ENCODE measurements at places on chromosomes 3 and 15.

- DNase-seq: no peak
These were observed 1202.7 kb downstream of the OTOL1 start for GRCh38 chr3:162699291-162699690.

DNA sequence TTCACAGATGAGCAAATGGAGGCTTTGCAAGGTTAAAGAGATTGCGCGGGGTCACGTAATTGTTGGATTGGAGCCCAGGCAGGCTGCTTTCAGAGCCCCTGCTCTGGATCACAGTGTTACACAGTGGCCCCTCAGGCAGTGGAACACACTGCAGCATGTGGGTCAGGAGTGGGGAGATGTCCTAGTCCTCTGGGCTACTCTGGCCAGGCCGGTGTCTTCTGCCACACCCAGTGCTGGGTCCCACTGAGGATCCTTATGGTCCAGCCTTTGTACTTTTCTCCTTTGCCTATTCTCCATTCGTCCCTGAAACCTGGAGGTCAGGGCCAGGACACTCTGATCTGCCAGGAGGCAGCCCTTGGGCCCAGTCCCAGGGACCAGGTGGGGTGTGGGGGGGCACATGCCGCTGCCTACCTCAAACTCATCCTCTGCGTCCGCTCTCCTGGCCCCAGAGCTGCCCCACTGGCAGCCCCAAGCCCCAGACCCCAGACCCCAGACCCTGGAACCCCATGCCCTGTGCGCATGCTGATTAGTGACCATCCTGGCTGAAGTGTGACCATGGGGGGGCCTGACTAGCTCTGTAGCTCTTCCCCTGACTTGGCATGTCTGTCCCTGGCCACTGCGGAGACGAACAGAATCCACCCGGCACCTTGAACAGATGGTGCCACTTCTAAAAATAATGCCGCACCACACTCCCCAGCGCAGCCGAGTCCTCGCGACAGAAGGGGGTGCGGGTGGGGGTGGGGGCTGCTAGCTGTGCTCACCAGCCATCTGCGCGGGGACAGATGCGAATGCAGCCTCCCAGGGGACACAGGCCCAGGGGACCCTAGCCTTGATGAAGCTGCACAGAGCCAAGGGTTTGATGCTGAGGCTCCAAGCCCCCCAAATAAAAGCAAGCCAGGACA lies 41.6 kb downstream of the ATP2B2 start:
- no peak for DNase-seq

GRCh38 chr15:54045397-54045796 lies 67.2 kb downstream of the UNC13C start:
- no peak for DNase-seq

DNA sequence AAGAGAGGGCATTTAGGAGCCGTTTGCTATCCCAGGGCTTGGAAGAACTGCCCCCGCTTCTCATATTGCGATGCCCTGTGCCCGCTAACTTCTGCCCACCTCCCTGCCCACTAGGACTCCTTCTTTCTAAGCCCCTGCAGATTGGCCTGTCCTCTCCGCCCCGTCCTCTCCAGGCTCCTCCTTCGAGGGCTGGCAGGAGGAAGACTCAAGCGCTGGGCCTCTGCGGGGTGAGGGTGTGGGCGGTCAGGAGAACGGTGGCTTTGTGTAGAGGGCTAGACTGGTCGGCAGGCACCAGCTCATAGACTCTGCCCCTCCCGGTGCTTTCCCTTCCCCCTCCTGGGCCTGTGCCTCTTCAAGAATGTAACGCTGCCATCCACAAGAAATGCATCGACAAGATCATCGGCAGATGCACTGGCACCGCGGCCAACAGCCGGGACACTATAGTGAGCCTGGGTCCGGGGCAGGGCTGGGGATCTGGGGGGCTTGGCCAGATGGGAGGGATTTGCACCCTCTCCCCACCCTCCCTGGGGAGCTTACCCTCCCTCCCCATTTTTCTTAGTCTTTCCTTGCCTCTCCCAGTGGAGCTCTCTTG lies 21.9 kb downstream of the PRKCD start:
- no peak for DNase-seq

GRCh38 chr3:39178553-39178952 lies 13.8 kb downstream of the XIRP1 start:
- DNase-seq: no peak

DNA sequence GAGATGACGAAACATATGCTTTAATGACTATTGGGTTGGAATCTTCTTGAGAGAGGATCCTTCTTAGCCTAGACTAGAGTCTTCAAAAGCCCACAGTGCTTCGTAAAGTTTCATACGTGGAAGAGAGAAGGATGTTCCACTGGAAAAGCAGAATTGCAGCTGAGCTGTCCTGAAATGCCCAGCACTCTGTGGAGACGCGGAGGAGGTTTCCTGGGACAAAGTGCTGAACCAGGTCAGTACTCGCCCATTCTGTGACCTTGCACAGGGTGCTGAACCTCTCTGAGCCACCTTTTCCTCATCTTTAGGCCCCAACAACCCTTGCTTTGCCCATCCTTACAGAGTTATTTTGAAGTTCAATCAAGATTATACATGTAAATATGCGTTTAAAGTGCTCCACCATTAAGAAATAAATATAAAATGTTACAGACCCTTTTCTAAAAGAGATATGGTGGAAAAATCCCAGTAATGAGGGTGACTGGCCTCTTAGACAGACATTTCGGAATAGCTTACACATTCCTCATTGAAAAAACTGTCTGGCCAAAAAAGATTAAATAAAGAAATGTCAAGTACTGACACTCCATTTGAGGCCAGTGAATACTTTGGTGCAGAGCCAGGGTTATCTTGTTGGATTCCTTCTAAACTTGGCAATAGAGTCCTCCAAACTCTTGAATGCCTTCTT lies 4.2 kb upstream of the MAGEF1 start:
- no peak for DNase-seq

GRCh38 chr3:179958143-179958542 lies 78.6 kb downstream of the PEX5L start:
- no peak for DNase-seq

- peak; percentile 97 for DNase-seq
These were observed 67.8 kb downstream of the FMN1 start for GRCh38 chr15:33126559-33127290.

DNA sequence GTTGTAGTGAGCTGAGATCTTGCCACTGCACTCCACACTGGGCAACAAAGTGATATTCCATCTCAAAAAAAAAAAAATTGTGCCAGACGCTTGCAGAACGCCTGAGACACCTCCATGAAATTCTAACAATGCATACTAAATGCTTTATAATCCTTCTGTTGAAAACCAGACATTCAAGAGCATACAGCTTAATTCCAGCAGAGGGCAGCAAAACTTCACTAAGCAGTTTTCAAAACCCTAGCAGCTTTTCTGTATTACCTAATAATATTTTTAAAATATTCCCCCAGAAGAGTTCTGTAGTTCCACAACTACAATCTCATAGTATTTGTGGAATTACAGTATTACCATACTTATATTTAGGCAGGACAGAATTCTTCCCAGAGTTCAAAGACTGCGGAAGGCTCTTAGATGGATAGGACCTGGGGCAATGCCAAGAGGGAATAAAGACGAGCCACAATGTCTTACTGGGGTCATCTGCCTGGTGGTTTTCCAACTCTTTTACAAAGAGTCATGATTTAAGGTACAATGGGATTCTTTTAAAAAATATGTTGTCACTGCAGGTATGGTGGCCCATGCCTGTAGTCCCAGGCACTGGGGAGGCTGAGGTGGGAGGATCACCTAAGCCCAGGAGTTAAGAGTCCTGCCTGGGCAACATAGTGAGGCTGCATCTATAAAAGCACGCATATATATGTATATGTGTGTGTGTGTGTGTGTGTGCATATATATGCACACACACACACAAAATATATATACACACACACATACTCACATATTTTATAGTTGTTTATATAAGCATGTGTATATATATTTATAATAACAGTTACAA lies 19.6 kb upstream of the TASOR start:
- peak; percentile 68 for DNase-seq

DNA sequence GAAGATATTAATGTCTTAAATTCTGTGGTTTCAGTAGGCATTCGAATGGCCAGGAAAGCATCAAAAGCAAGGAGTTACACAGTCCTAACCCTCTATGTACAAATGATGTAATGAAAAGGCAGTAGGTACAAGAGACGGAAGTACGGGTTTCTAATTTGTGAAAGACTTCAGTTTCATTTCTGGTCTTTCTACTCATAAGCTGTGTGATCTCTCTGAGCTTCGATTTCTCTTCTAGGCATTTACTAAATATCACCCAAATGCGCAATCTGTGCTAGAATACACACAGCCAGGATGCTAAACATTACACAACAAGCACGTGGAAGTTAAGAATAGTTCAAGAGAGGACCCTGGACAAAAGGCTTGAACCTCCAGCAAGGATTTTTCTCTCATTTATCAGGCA lies 17.9 kb upstream of the STIMATE start:
- no peak for DNase-seq

- no peak for DNase-seq
These were observed 426.4 kb upstream of the RGMA start for GRCh38 chr15:93515256-93516051.

DNA sequence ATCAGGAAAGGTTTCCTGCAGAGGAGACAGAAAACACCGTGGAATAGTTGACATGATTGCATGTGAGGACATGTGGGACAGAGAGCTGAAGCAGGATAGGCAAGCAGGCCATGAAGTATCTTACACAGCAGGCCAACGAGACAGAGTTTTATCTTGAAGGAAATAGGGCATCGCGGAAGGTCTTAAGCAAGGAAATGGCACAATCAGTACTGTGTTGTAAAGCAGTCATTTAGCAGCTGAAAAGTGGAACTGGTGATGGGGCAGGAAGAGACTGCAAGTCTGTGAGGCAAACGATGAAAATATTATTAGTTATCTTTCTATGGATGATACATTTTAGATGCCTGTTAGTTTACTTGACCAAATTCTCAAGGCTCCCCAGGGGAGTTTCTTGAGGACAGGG lies 535.1 kb downstream of the SOX2 start:
- no peak for DNase-seq

GRCh38 chr3:115903843-115904242 lies 280.5 kb downstream of the GAP43 start:
- peak; percentile 8 for DNase-seq

DNA sequence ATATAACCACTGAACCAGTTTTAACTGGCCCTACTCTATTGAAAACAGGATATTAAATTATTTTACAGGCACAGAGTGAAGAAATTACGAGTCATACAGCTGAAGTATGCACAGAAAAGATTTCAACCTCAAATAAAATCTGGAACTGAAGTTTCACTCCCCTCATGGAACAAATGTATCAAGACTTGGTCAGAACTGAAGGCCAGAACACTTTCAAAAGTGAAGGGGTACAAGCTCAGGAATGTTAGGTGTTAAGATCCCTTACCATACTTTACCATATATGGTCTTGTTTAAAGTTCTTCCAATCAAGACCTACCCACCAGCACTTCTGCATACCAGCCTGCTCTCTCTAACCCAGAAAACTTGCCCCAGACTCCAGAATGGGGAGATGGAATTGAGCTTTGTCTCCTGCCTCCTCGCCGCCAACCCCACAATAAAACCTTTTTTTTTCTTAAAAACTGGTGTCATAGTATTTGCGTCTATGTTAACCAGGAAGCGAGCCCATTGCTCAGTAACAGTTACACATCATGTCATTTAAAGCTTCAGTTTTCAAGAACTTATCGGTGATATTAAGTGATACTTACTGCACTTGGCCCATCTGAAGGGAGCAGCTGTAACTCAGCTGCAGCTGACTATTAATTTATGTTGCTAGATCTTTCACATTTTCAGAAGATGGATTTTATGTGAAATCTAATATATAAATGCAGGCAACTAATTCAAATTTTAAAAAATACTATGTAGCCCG lies 59.9 kb downstream of the OXSM start:
- DNase-seq: no peak

- DNase-seq: peak; percentile 93
These were observed 85.2 kb upstream of the PPIB start for GRCh38 chr15:64247906-64248541.

GRCh38 chr3:107791450-107791849 lies 268.7 kb downstream of the BBX start:
- DNase-seq: no peak

GRCh38 chr15:73021139-73021621 lies 31.1 kb upstream of the NEO1 start:
- no peak for DNase-seq

GRCh38 chr15:31263751-31264558 lies 62.7 kb upstream of the KLF13 start:
- peak; percentile 48 for DNase-seq

GRCh38 chr3:148158210-148158609 lies 539.5 kb upstream of the AGTR1 start:
- DNase-seq: peak; percentile 59

DNA sequence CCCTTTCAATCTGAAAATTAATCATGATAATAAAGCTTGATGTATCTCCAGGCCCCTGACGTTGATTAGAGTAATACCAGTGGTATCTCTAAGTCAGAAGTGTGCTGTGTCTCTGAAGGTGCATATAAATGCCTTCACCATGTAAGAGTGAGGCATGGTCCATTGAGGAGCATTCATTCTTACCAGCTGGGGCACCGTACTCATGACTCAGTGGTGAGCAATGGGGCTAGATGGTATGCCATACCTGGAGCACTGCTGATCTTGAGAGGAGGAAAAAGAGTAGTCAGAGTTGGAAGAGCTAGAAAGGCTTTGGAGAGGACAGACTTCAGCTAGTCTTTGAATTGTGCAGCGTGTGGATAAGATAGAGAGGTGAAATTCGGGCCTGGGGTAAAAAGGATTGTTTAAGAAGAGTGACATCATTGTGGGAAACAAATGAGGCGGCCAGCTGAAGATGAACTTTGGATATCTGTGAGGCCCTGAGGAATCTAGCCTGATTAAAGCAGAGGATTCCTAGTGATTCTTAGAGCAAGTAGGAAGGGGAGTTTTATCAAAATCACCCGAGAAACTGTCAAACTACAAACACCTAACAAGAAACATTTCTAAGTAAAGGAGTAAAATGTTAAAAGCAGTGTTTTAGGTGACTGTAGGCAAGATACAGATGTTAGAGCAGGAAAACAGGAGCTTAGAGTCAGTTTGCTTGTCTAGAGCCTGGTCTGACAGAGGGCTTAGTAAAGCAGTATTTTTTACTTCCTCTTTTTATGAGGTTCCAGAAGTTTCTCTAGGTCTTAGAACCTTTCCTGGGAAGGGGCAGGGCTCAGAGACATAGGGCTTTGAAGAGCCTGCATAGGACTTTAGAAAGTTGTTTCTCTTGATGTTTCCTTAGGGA lies 13.6 kb downstream of the TMOD3 start:
- DNase-seq: peak; percentile 60

- DNase-seq: peak; percentile 54
These were observed 312.5 kb downstream of the NTRK3 start for GRCh38 chr15:87944050-87944449.

- peak; percentile 76 for DNase-seq
These were observed 45.6 kb downstream of the DLEC1 start for GRCh38 chr3:38084334-38085310.

- no peak for DNase-seq
These were observed 110.8 kb downstream of the LRIG1 start for GRCh38 chr3:66390013-66390412.
